ENCODE measurements at places on chromosomes 7 and 10. TPM values are rescaled to one million over a fixed set of nuclear protein-coding genes. Genes with fewer than 3 reads are reported as not detected.

The SPDYE11 gene
- 0.65 TPM for polyA plus RNA-seq

The PPP1R9A gene
- not detected for polyA plus RNA-seq

The VOPP1 gene
- 27.5 TPM for polyA plus RNA-seq

The ARHGAP12 gene
- 20.3 TPM for polyA plus RNA-seq

The ASZ1 gene
- polyA plus RNA-seq: not detected

The LBX1 gene
- not detected for polyA plus RNA-seq

The OR2A7 gene
- polyA plus RNA-seq: 0.22 TPM

The DDC gene
- not detected for polyA plus RNA-seq

The PILRB gene
- 7.6 TPM for polyA plus RNA-seq

The STK31 gene
- polyA plus RNA-seq: not detected

The TCAF2 gene
- polyA plus RNA-seq: 2.7 TPM

The ADRA2A gene
- 18.9 TPM for polyA plus RNA-seq

The SLC26A3 gene
- not detected for polyA plus RNA-seq

The SLC29A3 gene
- polyA plus RNA-seq: 7.3 TPM

The LIPF gene
- polyA plus RNA-seq: not detected

The CCDC172 gene
- polyA plus RNA-seq: not detected

The EBF3 gene
- polyA plus RNA-seq: 0.15 TPM

The GCK gene
- polyA plus RNA-seq: 0.43 TPM

The EPO gene
- polyA plus RNA-seq: not detected

The METTL27 gene
- polyA plus RNA-seq: 6.0 TPM

The OR2A42 gene
- not detected for polyA plus RNA-seq

The BRAT1 gene
- polyA plus RNA-seq: 32.4 TPM

The PTPRN2 gene
- 0.13 TPM for polyA plus RNA-seq

The DBNL gene
- polyA plus RNA-seq: 163 TPM

The PSD gene
- polyA plus RNA-seq: 0.95 TPM

The GNGT1 gene
- not detected for polyA plus RNA-seq

The FAM237B gene
- not detected for polyA plus RNA-seq

The ADAM12 gene
- polyA plus RNA-seq: 58.4 TPM

The RPEL1 gene
- not detected for polyA plus RNA-seq

The FGFR2 gene
- polyA plus RNA-seq: 0.15 TPM

The DDX56 gene
- polyA plus RNA-seq: 68.6 TPM

The ASAH2 gene
- polyA plus RNA-seq: 3.4 TPM
